ENCODE measurements at places on chromosomes 6 and 20.

- no peak for DNase-seq
Observed at GRCh38 chr6:46243754-46244153, 73.0 kb upstream of the ENPP5 start.

DNA sequence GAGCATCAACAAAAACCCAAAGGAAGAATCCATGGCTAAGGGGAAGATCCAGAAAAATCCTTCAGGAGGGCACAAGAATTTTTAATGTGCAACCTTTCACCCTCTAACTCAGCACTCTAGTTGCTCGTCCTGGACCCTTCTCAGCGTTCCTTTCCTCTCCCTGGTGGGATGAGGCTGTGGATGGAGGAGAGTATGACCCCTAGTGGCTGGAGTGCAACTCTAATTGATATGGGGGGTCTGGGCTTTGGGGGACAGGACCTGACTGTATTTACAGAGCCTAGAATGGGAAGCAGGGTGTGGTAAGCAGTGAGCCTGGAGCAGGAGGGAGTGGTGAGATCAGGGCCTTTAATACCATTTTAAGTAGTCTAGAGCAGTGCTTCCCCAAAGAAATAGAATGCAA lies 83.9 kb upstream of the CEP85L start:
- DNase-seq, result peak; percentile 58

DNA sequence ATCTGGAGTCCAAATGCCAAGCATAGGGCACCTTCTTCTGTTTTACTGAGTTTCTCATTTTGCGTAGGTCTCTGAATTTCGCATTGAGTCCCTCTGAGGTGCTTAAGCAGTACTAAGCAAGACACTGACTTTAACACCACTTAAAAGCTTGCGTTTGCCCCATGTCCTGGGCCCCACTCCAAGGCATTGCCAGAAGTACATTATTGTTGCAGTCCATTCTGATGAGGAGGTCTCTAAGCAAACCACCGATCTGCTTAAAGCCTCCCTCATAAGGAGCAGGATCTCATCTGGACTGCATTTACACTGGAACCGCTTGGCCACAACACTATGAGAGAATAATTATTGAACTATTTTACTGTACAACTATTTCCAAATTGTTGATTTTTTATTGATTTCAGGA lies 16.3 kb downstream of the BMP2 start:
- DNase-seq, result no peak

DNA sequence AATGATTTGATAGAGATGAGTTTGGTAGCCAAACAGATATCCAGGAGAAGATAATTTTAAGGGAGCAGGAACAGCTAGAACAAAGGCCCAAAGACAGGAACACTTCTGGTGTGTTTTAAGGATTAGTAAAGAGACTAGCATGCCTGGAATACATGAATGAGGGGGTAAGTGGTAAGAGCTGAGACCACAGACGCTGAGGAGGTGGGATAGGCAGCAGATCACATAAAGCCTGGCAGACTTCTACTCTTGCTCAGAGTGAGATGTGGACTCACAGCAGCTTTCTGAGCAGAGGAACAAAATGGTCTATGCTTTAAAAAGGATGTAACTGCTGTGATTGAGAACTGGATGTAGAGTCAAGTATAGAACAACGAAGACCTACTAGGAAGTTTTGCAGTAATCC lies 100.1 kb downstream of the EPHA7 start:
- DNase-seq, result peak; percentile 20

GRCh38 chr6:36666826-36667591 lies 11.5 kb upstream of the CDKN1A start:
- peak; percentile 73 for DNase-seq

- no peak for DNase-seq
Observed at GRCh38 chr6:99402448-99402847, 8.5 kb upstream of the COQ3 start.

DNA sequence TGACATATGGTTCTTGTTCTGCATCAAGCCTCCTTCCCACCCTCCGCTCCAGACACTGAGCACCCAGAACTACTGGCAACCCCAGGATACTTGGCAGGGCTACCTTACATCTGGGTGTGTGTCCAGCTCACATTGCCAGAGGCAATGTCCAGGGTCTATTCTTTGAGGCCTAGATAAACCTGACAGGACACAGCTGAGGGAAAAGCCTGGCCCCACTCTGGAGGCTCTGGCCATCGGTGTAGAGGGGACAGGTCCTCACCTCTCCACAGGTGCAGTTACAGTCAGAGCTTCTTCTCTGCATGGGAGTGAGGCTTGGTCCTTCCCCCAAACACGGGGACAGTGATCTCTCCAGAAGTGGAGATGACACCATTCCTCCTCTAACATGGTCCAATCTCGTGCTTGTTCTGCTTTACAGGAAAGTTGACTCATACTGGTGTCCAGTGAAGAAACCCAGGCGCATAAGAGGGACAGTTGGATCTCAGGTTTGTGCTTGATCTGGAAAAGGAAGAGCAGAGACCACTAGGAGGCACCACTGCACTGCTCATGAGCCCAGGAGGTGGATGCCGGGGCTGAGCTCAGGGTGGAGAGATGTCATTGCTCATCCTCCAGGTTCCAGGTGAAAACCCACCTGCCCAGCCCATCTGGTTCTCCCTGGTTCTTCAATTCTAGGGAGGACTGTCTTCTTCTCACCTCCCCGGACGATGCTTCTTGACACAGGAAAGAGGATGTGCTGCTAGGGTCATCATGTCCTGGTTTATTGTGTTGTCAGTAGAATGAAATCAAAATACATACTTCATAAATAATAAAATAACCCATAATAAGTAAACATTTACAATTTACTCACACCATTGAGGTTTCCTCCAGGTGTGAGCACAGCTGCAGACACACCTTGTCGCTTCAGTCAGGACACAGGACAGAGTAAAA lies 14.7 kb downstream of the HLA-F start:
- peak; percentile 82 for DNase-seq

DNA sequence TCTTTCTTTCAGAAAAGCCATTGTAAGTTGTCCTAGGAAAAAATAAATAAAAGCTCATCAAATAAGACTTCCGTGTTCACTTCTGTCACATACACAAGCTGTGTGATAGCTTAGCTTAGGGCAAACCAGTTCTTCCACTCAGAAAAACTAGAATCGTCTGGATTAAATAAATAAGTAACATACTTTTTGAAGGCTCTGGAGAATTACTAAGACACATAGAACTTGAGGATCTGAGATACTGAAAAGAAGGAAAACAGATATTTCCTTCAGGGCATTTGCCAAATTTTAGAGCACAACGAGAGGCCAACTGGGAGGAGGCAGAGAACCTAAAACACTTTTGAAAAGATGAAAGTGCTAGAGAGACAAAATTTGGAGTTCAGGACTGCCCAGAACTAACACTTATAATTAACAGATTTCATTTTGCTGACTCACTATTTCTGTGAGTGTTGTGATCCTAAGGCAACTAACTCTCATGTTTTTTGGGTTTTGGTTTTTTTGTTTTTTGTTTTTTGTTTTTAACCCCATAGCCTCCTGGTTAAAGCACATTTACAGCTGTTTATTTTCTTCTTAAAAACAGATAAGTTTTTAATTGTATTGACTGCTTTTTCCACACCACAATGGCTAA lies 38.7 kb upstream of the THEMIS start:
- DNase-seq, result no peak

DNA sequence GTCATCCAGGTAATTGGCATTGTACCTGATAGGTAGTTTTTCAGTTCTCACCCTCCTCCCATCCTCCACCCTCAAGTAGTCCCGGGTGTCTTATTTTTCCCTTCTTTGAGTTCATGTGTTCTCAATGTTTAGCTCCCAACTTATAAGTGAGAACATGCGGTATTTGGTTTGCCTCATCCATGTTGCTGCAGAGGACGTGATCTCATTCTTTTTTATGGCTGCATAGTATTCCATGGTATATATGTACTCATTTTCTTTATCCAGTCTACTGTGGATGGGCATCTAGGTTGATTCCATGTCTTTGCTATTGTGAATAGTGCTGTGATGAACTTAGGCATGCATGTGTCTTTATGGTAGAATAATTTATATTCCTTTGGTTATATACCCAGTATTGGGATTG lies 45.8 kb downstream of the RPRD1B start:
- DNase-seq, result no peak

DNA sequence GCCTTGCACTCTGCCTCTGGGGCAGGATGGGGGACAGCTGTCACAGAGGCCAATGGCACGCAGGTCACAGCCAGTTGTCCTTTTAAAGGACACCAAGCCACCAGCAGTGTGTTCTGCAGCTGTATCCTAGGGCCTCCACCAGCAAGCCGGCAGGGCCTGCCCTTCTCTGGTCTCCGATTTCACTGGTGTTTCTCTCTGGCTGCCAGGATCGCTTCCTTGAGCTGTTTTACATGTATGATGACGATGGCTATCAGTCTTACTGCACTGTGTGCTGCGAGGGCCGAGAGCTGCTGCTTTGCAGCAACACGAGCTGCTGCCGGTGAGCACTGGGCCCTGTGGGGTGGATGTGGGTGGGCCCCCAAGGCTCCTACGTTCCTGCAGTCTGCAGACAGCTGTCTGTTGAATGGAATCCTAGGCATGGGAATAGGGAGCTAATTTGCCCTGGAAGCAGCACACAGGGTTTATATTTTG lies 22.7 kb upstream of the MAPRE1 start:
- no peak for DNase-seq

DNA sequence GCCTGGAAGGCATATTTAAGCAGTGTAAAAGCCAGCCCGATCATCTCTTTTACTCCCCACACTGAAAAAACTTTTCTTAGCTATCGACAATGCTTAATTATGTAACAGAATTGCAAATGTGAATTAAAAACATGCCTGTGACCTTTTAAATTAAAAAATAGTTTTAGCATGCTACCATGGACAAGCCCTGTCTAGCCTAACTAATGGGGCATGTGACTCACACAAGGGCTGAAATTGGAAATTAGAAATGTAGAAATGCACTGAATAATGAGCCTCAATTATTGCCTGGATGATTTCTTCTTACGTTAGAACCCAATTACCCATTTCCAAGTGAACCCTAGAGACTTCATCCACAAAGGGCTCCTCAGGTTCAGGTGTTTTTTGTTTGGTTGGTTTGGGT lies 82.7 kb downstream of the SIM1 start:
- no peak for DNase-seq

GRCh38 chr6:15956205-15957106 lies 172.4 kb upstream of the MYLIP start:
- no peak for DNase-seq

- no peak for DNase-seq
Observed at GRCh38 chr20:4304601-4305000, 289.2 kb upstream of the RNF24 start.

DNA sequence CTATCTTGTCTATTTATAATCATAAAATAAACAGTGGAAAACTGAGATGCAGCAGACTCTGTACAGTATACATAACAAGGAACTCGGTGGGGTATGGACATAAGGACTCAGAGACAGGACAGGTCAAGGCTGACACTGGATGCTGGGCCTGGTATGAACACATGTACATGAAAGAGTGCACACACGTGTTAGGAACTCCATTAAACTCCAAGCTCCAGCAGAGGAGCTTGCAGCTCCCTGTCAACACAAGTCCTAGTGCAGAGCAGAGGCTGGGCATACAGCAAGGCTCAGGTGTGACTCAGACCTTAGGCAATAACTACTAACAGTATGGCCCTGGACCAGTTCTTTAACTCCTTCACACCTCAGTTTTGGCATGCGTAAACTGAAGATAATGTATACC lies 17.1 kb downstream of the NAPB start:
- no peak for DNase-seq

GRCh38 chr6:17536586-17536985 lies 63.5 kb upstream of the FAM8A1 start:
- DNase-seq, result no peak

DNA sequence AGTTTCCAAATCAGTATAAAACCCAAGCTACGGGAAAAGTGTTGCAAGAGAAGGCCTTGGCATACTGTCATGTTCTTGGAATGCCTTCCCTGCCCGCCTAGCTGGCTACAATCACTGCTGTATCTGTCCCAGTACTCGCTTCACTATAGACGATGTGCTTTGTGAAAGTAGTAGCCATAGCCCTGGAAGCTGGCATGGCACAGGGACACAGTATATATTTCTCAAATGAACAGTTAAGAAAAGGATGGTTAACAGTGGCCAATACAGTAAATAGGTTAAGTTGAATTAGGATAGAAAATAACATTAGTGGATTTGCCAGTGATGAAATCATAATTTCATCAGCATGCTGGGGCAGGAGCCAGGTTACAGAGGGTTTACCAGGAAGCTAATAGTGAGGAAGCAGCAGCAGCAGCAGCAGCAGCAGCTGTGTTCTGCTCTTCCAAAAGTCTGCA lies 499.3 kb downstream of the CDKAL1 start:
- DNase-seq, result no peak

Measured in neural progenitor cell (in vitro differentiated cells).